ENCODE measurements at places on chromosomes 16 and 17.

DNA sequence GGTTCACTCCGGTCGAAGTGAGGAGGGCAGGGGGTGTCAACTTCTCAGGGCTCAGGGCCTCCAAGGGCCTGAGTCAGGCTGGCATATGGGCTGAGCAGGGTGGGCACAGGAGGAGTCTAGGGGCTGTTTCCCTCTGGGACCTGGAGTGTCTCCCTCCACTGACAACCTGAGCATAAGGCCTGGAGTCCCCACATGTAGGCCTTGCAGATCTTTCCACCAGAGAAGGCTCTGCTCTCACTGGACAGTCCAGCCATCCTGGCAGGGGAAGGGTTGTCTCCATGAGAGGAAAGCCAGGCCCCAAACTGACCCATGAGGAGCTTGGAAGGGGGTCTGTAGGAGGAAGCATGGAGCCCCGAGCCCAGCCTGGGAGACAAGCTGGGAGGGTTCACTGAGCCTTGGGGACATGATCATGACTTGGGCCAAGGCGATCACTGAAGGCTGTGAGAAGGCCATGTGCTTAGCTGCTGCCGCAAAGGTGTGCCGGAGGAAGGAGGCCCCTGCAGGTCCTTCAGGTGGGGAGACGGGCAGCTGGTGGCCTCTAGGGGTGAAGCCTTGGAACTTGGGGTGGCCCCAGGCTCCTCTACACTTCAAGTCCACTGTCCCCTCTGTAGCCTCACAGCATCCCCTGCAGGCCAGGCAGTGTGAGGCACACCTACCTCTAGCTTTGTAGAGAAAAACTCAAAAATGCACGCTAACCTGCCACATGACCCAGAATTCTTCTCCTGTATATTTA is 9.9 kb downstream of the CMTM2 start:
- peak; percentile 14 for DNase-seq

GRCh38 chr17:5378566-5379207 is 40.8 kb downstream of the NUP88 start:
- DNase-seq: no peak

- DNase-seq: no peak
These were observed 237.3 kb downstream of the XYLT1 start for GRCh38 chr16:17233318-17234002.

- no peak for DNase-seq
These were observed 28.3 kb downstream of the ARSG start for GRCh38 chr17:68319410-68320162.

- DNase-seq: no peak
These were observed 41.1 kb downstream of the AHSP start for GRCh38 chr16:31568577-31569359.

- DNase-seq: no peak
These were observed 13.4 kb downstream of the CASC3 start for GRCh38 chr17:40153603-40154236.

- no peak for DNase-seq
These were observed 3.3 kb downstream of the CDK3 start for GRCh38 chr17:76003915-76004314.

- DNase-seq: peak; percentile 100
These were observed 13.5 kb upstream of the ITGB3 start for GRCh38 chr17:47239967-47240651.

DNA sequence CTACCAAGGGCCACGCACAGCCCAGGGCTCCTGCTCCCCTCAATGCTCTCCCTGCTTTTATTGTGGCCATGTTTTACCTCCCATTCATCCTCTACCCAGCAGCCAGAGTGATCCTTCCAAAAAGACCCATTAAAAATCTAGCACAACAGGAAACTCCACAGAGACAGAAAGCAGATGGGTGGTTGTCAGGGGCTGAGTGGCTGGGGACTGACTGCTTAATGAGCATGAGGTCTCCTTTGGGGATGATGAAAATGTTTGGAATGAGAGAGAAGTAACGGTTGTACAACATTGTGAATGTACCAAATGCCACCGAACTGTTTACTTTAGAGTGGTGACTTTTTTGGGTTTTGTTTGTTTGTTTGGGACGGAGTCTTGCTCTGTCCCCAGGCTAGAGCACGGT is 107.4 kb downstream of the GAS7 start:
- no peak for DNase-seq

DNA sequence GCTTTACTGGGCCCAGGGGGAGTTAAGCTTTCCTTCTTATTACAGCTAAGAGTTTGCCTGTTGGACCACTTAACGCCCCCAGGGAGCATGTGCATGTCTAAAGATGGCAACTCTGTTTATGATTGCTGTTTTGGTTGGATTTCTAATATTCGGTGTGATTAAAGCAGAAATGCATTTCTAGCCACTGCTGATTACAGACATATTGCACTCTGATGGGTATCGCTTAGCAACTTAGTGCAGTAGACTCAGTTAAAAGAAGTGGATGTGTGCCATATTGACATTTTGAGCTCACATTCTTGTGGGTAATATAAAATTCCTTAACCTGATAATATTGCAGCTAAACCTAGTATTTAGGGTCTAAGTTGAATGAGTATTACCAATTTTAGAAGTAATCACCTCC is 4.2 kb downstream of the NF1 start:
- DNase-seq: no peak

DNA sequence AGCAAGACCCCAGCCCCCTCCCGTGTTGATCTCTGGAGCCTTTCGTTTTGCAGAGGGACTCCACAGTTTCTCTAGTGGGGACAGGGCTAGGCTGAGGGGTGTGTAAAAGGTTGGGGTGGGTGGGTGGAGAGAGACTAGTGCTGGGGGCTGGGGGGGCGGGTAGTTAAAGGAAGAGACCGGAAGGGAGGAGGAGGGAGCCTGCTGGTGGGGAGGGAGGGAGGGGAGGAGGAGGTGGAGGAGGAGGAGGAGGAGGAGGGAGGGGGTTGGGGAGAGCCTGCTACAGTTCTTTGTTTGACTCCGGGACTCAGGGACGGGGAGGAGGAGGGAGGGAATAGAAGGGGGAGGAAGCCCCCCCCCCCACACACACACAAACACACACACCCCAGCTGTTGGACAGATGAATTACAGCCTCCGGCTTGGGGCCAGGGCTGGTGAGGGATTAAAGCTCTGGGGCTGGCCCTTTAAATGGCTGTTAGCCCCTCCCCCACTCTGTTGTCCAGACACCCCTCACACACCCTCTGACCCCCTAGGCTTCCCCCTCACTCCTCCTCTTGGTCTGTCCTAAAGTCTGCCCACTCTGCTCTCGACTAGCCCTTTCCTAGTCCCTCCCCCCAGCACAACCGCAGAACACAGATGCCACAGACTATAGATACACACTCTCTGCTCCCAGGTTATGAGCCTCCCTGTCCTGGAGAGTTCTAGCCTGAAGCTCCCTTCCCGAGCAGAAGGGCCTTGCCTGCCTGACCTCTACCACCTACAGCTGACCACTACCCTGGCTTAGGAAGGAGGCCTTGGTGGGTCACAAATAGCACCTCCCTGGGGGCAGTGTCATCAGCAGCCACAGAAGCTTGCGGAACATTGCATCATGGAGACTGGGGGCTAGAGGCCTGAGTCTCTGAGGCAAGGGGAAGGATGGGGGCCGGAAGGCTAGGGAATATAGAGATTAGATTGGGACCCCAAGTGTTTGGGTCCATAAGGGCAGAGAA is 4.4 kb downstream of the KDM6B start:
- DNase-seq: no peak

- DNase-seq: no peak
These were observed 436.2 kb downstream of the SLC39A11 start for GRCh38 chr17:72656130-72656763.

GRCh38 chr16:87843678-87844105 is 25.6 kb downstream of the SLC7A5 start:
- DNase-seq: no peak

- no peak for DNase-seq
These were observed 890.9 kb upstream of the CDH8 start for GRCh38 chr16:62927122-62927521.

DNA sequence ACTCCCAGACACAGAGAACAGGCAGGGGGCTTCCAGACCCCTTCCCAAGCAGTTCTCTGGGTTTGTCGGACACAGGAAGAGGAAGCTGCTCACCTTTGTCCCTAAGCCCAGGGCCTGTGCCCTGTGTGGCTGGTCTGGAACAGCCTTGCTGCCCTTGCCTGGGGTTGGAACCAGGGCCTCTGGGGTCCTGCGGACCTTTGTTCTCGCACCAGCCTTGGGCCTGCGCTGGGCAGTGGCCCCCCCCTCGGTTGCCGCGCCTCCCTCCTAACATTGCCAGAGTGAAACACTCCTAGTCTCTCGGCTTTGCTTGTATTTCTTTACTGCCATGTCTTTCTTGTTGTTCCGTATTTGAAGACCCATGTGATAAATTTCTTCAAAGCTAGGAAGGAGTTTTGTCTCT is 8.5 kb upstream of the IL17C start:
- no peak for DNase-seq

DNA sequence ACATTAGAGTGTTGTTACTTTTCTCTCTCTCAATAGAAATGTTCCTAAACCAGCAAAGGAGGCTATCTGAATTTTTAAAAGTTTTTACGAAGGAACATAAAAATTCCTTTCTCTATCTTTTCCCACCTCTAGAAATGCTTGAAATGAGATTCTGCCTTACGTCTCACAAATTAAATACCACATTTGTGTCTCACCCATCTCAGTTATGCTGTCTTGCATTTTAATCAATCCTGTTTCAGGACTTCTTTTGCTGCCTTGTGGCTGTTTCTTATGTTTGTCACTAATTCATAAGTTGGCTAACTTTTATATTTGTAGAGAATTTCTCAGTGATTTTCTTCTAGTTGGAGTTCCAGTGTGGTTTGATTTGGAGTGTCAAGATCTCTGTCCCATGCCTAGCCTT is 3.5 kb downstream of the OMG start:
- no peak for DNase-seq

- DNase-seq: no peak
These were observed 18.2 kb downstream of the ATXN1L start for GRCh38 chr16:71863995-71864394.

- no peak for DNase-seq
These were observed 21.5 kb upstream of the COL1A1 start for GRCh38 chr17:50222922-50223321.

GRCh38 chr17:78992542-78993212 is 13.0 kb upstream of the LGALS3BP start:
- no peak for DNase-seq

DNA sequence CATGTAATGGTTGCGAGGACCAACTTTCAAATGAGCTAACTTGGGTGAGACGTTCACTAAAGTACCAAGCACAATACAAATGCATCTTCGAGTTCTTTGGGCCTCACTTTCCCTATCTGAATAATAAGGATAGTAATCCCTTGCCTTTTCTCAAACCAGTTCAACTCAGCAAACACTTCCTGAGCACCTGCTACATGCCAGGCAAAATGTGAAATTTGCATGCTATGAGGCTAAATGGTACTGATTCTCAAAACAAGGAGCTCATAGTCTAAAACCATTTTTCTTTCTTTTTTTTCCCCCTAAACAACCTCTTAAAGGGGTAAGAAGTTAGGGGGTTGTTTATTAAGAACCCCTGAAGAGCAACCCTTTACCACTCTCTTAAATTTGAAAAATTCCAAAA is 101.4 kb upstream of the HLF start:
- DNase-seq: no peak

DNA sequence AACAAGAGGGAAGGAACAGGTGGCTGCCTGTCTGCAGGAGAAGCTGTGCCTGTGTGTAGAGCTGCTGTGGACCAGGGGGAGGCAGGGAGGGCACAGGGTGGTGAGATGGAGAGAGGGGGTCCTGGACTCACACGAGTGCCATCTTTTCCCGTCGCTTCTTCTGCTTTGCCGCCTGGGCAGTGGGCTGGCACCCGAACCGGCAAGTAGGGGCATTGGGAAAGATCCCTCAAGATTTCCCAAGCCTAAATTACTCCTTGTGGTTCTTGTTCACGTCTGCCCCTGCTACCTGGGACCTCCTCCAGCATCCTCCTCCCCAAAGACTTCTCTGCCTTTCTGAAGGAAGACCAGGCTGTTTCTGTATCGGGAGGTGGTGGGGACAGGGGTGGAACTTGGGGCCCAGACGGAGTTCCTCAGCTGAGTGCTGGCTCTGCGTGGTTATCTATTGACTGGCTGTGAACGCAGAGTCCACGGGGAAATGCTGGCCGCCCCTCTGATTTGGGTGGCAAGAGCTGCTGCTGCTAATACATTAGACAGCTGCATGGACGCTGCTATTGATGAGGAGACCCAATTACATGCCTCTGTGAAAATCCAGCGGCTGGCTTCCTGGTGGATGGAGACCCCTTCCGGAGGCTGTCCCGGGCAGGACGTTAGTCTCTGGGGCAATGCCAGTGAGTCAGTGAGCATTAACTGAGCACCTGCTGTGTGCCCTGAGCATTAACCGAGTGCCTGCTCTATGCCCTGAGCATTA is 114.5 kb downstream of the OR1D5 start:
- no peak for DNase-seq

- peak; percentile 28 for DNase-seq
These were observed 727 bp upstream of the TENT4B start for GRCh38 chr16:50152351-50152806.

GRCh38 chr17:16155536-16155935 is 59.8 kb downstream of the NCOR1 start:
- no peak for DNase-seq

DNA sequence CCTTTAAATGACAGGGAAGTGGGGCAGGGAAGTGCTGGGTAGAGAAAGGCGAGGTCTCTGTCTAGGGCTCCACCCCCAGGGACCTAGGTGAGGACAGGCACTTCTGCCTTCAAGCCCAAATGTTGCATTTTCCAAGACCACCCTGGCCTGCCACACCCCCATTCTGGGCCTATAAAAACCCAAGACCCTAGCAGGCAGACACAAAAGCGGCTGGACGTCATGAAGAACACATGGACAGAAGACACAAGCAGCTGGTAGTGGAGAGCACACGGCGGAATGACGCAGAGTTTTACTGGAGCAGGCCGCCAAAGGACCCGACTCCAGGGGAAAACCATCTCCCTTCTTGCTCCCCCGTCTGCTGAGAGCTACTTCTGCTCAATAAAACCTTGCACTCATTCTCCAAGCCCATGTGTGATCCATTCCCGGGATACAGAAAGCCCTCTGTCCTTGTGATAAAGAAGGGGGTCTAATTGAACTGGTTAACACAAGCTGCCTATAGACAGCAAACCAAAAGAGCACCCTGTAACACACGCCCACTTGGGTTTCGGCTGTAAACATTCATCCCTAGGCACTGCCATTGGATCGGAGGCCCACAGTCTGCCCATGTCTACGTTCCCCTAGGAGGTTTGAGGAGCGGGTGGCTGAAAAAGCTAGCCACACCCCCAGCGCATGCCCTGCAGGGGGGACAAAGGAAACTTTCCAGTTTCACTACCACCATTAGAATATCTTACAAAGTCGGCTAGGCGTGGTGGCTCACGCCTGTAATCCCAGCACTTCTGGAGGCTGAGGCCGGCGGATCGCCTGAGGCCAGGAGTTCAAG is 622.2 kb upstream of the SALL1 start:
- DNase-seq: no peak

GRCh38 chr17:40063187-40063771 is 514 bp downstream of the THRA start:
- no peak for DNase-seq

GRCh38 chr17:55456307-55457240 is 34.9 kb upstream of the MMD start:
- peak; percentile 14 for DNase-seq

GRCh38 chr16:68756239-68756915 is 19.3 kb downstream of the CDH1 start:
- peak; percentile 98 for DNase-seq
